Glutamatergic neuron (in vitro differentiated cells): ENCODE measurements at places on chromosomes 16 and 17. TPM values are rescaled to one million over a fixed set of nuclear protein-coding genes. Genes with fewer than 3 reads are reported as not detected.

The HEATR9 gene
- not detected for total RNA-seq

The TMEM114 gene
- total RNA-seq: not detected

DNA sequence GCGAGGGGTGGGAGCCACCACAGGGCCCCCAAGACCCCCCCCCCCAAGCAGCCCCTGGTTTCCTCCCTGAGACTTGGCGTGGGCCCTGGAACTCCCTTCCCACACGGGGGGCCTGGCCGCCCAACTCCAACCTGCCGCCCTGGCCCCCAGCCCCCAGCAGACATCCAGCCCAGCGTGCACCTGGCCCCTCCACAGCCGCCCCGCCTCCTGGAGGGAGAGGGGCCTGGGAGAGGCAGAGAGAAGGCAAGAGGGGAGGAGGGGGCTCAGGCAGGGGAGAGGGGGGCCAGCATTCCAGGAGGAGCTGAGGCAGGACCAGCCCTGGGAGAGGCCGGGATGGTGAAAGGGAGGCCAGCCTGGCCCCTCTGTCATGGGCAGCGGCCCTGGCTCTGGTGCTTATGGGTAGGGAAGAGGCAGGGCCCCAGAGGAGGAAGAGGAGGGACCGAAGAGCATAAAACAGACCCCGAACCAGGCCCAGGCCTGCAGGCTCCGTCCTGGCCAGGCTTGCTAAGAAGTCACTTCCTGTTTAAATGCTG lies 16.7 kb downstream of the IL34 start:
- no peak for DNase-seq

GRCh38 chr16:9035996-9036395 lies 55.4 kb upstream of the HAPSTR1 start:
- no peak for DNase-seq

- peak; percentile 85 for DNase-seq
Measured at GRCh38 chr17:7403043-7403726, 712 bp downstream of the TMEM256 start.

The TPSAB1 gene
- not detected for total RNA-seq

The FLII gene
- 203 TPM for total RNA-seq

- DNase-seq: no peak
Measured at GRCh38 chr16:65068151-65068740, 53.6 kb downstream of the CDH11 start.

DNA sequence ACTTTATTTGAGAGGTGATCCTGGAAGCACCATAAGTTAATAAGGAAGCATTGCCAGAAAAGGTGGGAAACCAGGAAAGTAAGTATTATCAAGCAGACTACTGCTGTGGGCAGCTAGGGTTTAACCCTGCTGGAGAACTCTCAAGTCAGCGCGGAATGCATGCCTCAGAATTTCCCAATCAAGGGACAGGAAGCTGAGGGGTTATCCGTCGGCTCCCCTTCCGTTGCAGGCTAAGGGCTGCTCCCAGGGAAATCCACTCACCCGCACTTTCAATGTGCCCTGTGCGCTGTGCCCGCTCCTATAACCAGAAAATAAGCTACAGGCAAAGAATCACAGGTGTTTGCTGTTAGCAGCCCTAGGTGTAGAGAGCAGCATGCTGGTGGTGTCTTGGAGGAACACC lies 138.5 kb upstream of the CACNG3 start:
- no peak for DNase-seq

DNA sequence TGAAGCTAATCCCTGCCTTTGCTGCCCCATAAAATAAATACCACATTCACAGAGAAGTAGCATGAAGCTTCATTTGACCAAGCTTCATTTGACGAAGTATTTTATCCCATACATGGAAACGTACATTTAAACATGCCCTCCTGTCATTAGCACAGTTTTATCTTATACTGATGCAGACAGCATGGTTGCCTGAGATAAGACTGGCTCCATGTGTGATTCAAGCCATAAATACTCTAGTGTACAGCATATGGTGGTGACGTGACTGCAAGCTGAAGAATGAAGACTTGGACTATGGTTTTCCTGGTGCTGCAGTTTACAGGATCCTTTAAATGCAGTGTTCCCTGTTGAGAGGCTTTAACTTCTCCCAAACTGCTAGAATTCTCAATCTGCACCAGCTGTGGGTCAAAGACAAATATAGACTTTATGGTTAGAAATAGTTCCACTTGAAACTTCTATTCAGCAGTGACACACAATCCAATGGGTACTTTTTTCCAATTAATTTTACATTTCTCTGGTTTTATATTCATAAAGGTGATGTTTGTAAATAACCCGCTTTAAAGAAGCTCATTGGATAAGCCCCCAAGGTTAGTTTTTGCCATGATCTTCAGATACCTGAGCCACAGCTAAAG lies 64.9 kb downstream of the CYB561 start:
- DNase-seq: no peak

- no peak for DNase-seq
Measured at GRCh38 chr16:31483081-31483480, at the start of gene SLC5A2. TSS of gene SLC5A2 (plus strand) at chr16:31483123. CDS start at chr16:31483137, 14 bp downstream.

The RAD51C gene
- total RNA-seq: 8.5 TPM

DNA sequence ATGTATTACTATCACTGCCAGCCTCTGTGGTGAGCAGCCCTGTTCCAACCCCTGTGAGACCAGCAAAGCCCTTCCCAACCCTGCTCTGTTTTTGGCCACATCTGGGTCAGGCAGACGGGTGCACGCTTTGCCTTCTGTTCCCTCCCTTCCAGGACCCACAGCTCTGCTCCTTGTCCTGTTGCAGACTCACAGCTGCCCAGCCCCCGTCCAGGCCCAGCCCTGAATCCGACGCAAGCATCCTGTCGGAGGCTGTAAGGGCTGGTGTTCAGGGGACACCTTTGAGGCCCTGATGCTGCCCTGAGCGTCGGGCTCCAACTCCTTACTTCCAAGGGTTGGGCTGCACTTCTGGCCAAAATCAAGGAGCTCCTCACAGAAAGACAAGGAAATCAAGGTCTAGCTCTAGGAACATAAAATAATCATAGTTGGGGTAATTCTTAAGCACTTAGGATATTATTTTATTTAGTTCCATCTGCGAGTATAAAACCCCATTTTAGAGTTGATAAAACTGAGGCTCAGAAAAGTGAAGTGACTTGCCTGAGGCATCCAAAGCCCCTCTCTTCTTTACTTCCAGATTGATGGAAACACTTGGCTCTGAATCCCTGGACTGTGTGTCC lies 14.3 kb upstream of the SRCIN1 start:
- no peak for DNase-seq

DNA sequence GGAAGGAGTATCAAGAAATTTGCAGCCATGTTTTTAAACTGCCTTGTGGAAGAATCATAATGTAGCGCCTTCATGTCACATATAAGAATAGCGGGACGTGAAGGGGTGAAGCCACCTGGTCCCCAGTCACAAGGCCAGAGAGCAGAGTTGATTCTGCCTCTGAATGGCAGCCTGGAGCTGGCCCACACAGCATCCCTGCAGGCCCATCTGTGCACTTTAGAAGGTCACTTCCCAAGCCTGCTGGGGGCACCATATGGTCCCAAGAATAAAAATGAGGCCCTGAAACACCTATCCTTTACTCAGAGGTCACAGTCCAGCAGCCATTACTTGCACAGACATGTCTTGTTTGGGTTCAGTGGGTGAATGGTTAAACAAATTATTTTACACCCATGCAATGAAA lies 15.0 kb downstream of the CD300E start:
- DNase-seq: no peak

- no peak for DNase-seq
Measured at GRCh38 chr17:44977065-44977464, 9.0 kb upstream of the C1QL1 start.

DNA sequence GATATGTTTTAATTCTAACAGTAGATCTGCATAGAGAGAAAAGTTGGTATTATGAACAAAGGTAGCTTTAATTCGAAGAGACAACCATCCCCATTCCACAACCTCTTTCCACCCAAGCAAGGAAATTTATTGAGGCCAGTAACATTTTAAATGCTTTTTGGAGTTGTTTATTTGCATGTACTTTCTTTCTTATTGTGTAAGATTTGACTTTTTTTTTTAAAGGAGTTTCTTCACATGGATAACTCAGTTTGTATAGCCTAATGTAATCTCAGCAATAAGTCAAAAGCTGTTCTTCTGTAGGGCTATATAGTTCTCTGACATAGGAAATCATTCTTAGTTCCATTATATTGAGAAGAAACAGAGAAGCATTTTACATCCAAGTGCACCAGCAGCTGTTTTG lies 163.3 kb downstream of the PRKCA start:
- DNase-seq: no peak

- DNase-seq: no peak
Measured at GRCh38 chr16:56525236-56525635, 5.4 kb upstream of the BBS2 start.
